ENCODE measurements at places on chromosomes 4 and X.
A peak's percentile ranks its signal among the peaks of the same experiment; 100 is the strongest.

- no peak for DNase-seq
These were observed 19.4 kb upstream of the AGA start for GRCh38 chr4:177461606-177462005.

DNA sequence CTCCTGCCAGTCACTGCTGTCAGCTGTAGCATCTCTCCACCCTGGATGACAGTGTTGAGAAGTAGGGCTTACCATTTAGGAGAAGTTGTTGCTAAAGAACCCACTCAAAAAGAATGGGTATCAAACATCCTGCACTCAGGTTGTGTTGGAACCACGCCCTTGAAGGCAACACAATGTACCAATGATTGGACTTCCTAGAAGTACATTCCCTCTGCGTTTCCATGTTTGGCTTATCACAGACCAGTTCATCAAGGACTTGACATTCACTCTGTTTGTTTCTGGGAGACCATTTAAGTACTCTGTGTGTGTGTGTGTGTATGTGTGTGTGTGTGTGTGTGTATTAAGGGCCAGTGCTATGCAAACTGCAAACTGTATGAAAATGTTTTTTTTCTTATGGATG lies 200.6 kb upstream of the GATB start:
- no peak for DNase-seq

DNA sequence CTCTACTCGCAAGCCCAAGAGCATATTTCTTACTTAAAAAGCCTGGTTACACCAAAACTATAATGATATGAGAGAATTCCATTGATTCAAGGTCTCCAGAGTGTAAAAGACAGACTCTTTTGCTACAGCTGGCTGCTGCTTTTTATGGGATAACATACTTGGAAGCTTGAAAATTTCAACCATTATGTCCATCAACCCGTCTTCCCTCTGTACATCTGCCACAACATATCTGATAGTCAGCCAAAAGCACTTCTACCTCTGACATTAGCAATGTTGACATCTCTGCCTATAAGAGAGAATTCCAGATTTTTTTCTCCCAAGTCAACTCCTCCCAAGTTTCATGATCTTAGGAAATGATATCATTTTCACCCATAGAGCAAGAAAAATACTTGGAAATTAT lies 54.4 kb upstream of the IQCM start:
- DNase-seq, result no peak

DNA sequence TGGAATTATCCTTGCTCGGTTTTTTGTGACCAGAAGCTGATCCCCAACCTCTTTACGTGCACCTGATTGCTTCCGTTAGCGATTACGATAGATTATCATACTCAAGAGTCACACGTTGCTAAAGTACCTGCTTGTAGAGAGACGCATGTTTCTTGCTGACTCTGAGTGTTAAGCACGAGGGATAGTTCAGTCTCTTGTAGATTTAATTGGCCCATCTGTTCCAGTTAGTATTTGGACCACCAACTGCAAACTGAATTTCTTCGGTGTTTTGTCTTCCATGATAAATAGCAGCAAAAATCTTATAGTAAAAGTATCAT lies 516 bp upstream of the COX18 start:
- DNase-seq, result no peak

DNA sequence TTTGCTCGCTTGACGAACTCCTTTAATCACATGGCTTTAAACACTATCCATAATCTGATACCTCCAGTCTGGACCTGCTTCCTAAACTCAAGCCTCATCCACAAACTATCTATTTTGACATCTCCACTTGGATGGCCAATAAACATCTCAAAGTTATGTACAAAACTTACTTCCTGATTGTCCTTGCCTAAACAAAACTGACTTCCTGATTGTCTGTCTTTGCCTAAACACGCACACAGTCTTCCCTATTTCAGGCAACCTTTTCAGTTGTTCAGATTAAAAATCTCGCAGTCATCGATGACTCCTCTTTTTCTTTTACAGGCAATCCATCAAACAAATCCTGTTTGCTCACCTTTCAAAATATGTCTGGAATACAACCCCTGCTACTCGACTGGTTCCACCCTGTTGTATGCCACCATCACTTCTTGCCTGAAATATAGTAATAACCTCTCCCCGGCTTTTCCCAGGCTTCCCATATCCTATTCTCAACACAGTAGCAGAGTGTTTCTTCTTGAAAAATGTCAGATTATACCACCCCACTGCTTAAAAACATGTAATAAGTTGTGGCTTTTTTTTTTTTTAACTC lies 39.0 kb downstream of the ATOH1 start:
- DNase-seq, result no peak

- peak; percentile 88 for DNase-seq
These were observed 3.1 kb upstream of the OCIAD2 start for GRCh38 chr4:48909697-48910096.

- no peak for DNase-seq
These were observed at the start of gene TCEAL5 for GRCh38 chrX:103276581-103277002. Gene TCEAL5, minus strand, starts transcription at chrX:103276750. Its CDS starts 2,187 bp downstream, at chrX:103274563.

DNA sequence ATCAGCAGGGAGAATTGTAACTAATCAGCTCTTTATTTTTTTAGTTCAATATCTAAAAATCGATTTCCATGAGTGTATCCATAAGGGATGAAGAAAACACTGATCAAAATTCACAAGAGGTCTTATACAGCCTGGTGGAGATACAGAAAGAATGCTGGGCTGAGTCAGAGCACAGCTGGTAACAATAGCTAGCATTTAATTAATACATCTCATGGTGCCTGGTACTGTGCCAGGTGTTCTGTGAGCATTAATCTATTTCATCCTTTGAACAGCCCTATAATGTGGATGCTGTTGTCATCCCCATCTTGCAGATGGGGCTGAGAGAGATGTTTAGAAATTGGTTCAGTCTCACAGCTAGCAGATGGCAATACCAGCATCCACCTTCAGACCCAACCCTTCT lies 250.9 kb upstream of the RPS6KA3 start:
- DNase-seq, result peak; percentile 52

DNA sequence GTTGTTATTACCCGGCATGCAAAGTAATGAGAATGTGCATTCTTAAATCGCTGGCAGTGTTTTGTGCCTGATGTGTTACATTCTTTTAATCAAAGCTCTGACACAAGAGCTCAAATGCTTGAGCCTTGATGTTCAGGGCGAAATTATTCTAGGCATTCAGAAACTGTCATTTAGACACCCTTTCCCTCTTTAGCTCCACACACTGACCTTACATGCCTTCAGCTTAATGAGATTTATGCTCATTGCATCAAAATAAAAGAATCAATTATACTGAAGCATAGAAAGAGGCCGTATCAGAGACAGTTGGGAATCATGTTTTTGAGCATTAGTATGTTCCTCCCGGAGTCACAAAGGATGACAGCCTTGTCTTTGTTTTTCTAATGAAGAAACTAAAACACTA lies 56.7 kb downstream of the FAM114A1 start:
- DNase-seq, result no peak

DNA sequence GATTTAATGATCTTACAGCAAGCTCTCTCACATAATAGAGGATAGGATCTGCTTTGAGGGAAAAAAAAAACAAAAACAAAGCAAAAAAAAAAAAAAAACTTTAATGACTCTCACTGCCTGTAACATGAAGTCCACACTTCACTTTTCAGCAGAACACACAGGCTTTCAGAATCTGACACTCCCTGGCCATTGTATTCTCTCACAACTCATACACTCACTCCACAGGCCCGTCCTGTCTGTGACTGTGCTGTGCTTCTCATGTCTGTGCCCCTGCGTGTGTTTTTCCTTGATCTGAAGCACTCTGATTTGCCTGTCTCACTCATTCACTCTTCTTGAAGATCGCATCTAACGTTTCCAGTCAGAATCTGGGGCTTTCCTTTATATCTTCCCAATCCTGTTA lies 460.8 kb downstream of the TMA16 start:
- DNase-seq, result no peak

DNA sequence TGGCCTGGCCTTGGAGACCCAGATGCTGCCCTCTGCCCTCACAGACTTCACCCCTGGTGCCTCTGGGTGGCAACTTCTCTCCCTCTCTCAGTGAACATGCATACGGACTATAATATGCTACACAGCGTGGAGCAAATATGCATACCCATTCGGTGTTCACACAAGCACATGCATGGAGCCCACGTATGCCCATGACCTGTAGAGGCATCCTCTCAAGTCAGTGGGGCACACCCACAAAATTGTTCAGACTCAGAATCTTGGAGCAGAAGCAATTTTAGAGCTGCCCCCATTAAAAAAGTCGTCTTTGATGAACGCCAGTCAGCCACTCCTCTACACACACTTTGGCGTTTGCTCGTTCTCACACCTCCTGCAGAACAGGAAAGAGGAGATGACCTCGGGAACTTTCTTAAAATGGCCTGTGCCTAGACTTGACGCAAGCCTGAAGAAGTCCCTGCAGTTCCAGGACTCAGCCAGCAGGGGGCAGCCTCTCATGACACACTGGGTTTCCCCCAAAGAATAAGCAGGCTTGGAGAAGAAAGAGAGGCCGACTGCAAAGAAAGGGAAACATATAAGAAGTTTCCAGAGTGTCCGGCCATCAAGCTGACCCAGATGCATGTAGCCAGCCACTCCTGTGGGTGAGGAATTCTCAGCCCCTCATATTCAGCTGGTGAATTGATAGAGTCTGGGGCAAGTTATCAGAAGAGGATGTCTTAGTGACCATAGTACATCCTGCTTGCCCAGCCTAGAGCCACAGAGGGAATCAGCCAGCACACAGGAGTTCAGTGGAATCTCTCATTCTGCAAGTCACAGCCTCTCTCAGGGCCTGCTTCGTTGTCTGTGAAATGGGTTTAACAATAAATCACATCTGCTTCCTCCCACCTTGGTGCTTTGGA lies 17.3 kb downstream of the APLN start:
- peak; percentile 20 for DNase-seq

- peak; percentile 14 for DNase-seq
These were observed 66.0 kb upstream of the GEMIN8 start for GRCh38 chrX:14095702-14096101.
